Endothelial cell of umbilical vein (primary cell): ENCODE measurements at places on chromosomes 6 and 20. TPM values are rescaled to one million over a fixed set of nuclear protein-coding genes. Genes with fewer than 3 reads are reported as not detected.

HTR1E gene
- not detected in 2 replicates for total RNA-seq

MTG2 gene
- total RNA-seq: 22.1 and 31.6 TPM in 2 replicates

TXLNB gene
- 0.18 and 0.28 TPM in 2 replicates for total RNA-seq

DPPA5 gene
- total RNA-seq: not detected in 2 replicates

CAGE1 gene
- total RNA-seq: not detected in 2 replicates

ABHD16B gene
- total RNA-seq: not detected in 2 replicates

F13A1 gene
- total RNA-seq: not detected in 2 replicates

PTCHD4 gene
- 1.9 and 2.0 TPM in 2 replicates for total RNA-seq

BLCAP gene
- 74.1 and 90.3 TPM in 2 replicates for total RNA-seq

GSTA3 gene
- not detected in 2 replicates for total RNA-seq
